ENCODE measurements at places on chromosomes 3 and 15.

GRCh38 chr3:38582316-38582715, 67.2 kb downstream of the SCN5A start:
- no peak for DNase-seq

- no peak for DNase-seq
These were observed 72.3 kb downstream of the CD47 start for GRCh38 chr3:108018552-108018951.

- DNase-seq: no peak
These were observed 86.5 kb downstream of the MB21D2 start for GRCh38 chr3:192831111-192831644.

GRCh38 chr15:60363087-60363549, 34.7 kb downstream of the ANXA2 start:
- no peak for DNase-seq

GRCh38 chr15:25739687-25740121, 123.4 kb downstream of the ATP10A start:
- no peak for DNase-seq

GRCh38 chr3:71926262-71926600, 141.3 kb upstream of the PROK2 start:
- no peak for DNase-seq

DNA sequence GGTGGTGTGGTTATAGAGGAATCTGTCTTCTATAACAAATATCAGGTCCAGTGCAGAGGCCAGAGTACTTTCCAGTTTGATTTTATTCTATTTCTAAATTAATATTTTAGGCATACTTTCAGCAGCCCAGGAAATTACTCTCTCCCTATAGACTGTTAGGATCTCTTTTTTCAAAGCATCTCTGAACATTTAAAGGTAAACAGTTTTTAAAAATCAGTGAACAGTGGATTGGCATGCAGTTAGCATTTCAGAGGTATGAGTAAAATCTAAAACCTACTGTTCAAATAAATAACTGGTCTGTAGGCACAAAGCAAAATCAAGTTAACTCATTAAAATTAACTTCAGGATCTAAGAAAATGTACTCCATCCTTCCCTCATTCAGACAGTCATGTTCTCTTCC, 3.0 kb downstream of the ZBED2 start:
- DNase-seq: no peak

DNA sequence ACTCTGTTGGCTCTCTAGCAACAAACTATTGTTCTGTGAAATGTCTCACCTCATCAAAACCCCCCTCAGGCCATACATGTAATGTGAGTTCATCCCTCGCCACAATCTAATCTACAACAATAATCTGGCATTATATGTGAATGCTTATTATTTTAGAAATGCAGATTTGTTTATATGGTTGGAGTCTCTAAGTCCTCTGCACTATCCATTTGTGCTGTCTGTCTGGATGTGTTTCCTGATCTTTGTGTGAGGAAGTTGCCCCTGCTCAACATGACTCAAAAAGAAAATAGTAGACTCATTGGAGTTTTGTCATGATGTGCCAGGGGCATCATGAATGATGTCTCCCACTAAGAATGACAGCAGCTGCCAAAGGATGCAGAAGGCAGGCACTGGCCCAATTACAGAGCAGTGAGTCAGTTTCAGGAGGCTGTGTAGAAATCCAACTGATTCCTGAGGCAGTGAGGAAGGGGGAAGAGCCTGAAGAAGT, 161.6 kb upstream of the PDZRN3 start:
- no peak for DNase-seq

GRCh38 chr3:189233225-189233858, 61.6 kb downstream of the TPRG1 start:
- no peak for DNase-seq

- no peak for DNase-seq
These were observed 41.5 kb downstream of the MUC4 start for GRCh38 chr3:195770081-195770840.

DNA sequence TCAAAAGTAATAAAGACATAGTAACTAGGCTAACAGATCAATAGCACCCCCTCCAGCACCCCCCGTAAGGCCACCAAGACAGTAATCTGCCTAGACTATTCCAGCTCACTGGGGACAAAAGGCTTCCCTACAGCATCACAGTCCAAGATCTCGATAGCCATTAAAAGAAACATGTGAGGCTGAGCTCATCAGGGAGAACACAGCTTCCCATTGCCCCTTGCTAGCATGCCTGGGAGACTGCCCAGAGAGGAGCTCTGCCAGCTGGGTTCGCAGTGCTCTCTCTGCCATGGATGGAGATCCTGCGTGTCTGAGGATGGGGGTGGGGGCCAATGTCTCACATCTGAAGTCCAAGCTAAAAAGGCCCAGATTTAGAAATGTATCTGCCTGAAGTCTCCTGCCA, 17.8 kb downstream of the LRIG1 start:
- no peak for DNase-seq

DNA sequence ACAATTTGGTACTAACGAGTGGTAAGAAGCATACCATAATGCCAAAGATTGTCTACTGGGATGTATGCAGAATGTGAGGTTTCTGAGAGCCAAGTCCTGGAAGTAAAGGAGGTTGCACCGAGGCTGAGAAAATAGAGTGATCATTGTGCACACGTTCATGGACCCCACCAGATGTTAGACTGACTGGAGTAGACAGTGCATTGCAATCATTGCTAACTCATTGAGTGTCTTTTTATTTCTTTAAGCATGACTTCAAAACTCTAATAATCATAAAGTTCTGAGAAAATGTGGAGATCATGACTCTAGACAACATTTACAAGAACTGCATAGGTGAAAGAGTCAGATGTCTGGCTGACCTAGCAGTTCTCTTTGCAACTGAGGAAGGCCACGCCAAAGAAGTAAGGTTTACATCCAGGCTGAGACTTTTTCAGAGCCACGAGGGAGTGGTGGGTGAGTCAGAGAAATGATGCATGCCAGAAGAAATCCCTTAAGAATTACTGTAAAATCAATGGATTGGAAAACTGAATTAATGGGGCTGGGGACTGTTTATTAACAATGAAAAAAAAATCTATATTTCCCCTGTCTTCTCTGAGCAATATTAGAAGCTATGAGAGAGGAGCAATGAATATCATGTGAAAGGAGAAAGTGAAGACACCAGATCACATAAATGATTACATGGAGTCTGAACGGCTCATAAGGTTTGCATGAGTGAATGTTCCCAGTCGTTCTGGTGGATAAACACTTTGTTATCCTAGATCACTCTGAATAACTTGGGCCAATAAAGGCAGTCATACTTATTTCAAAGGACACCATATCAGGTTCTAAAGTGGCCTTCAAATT, 76.0 kb upstream of the SLC25A26 start:
- DNase-seq: no peak

DNA sequence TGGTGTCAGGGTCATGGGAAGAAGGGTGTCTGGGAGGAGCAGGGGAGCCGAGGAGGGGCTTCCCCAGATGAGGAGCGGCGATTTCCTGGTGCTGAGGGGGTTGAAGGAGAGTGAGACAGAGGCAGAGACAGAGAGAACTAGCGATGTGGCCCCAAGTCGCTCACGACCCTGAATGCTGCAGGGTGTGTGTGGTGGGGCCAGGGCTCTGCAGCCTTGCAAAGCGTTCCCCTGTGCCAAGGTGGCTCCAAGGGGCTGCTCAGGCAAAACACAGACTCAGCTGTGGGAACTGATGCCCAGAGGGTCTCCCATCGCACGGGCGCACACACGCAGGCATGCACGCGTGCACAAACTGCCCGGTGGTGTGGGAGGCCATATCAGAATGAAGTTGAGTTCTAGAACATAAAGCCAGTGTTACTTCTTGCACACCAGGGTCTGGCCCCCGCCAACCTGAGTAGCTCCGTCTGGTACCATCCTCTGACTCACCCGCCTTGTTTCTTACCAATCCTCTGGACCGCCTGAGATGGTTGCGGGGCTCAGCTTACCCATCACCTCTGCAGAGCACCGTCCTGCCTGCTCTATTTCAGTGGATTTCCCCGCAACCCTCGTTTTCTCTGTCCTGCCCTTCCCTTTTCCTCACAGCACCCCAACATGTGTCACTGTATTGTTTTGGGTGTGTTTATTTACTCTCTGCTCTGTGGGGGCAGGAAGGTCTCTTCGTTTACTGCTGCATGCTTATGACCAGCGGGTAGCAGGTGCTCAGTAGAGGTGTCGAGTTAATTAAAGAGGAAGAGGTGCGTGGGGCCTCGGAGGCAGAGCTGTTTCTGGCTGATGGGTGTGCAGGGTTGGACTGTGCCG, 4.5 kb downstream of the MELTF start:
- DNase-seq: no peak

- no peak for DNase-seq
These were observed 40.4 kb upstream of the PXYLP1 start for GRCh38 chr3:141191097-141191749.

DNA sequence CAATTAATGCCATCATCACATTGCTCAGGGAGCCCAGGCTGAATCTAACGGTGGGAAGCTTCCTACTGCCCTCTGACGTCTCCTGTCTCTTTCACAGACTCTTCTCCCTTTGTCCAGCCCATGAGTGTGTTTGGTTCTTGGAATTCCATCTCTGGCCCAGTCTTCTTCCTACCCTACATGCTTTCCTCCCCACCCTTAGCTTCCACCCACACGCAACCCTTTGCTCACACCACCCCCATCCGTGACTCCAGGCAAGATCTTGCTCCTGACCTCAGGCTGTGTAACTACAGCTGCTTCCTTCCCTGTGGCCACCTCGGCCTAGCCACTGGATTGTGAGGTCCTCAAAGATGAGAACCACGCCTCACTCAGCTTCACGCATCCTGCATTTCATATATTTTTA, 72.3 kb upstream of the THBS1 start:
- DNase-seq: no peak

- no peak for DNase-seq
These were observed 1.7 kb upstream of the HES1 start for GRCh38 chr3:194134231-194134756.
